ENCODE measurements at places on chromosomes 6 and 20.
A peak's percentile ranks its signal among the peaks of the same experiment; 100 is the strongest.

DNA sequence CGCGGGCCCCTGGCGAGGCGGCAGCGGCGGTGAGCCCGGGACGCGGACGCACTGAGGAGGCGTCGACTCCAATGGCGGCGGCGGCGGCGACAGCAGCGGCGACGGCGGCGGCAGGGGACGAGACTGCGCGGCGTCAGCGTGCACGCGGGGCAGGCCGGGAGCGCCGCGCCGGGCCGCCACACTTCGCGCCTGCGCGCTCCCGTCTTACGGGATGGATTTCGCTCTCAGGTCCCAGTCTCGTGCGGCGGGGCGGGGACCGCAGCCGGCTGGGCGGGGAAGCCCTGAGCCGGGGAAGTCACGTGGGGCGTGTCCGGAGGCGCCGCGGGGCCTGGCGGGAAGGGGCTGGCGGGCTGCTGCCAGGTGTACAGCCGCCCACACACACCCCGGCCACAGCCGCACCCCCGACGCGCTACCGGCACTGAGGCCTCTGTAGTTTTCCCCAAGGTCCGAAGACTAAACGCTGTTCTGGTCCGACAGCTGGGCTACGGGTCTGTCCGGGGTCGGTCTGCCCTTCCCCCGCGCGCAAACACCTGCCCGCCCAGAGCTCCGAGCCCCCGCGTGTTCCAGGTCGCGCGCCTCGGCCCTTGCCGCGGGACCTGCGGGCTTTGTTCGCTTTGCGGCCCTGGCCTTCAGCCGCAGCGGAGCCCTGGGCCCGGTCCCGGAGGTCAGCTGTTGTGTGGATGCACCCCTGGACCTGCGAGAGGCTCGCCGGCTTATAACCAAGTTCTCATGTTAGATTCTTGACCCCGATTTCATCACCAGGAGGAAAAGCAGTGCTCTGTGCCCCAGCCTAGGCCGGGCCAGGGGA lies at the start of gene YTHDF1:
YTHDF1 (minus strand) TSS at position 91 of the 808 bp plus-strand sequence. CDS start 239 bp downstream, outside the sequence.
- ATAC-seq, result peak; percentile 94

DNA sequence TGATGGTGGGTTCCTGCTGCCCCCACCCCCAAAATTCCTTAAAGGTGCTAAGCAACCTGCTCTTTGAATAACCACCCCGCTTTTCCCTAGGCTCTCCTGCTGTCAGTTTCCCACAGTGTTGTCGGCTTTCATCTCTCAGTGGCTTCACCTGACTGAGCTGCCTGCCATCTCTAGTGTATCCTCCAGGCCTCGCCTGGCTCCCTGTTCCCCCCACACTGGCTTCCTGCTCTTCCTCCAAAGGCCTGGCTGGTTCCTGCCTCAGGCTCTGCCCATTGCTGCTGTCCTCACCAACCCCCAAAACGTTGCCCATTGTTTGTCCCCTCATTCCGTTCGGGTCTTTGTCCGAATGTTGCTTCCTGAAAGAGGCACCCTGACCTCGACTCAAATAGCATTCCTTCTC lies 93.8 kb upstream of the POPDC3 start:
- no peak for ATAC-seq

GRCh38 chr6:26594730-26595632 lies 1.8 kb upstream of the ABT1 start:
- ATAC-seq, result no peak

GRCh38 chr6:97461218-97461617 lies 178.2 kb upstream of the MMS22L start:
- peak; percentile 47 for ATAC-seq

DNA sequence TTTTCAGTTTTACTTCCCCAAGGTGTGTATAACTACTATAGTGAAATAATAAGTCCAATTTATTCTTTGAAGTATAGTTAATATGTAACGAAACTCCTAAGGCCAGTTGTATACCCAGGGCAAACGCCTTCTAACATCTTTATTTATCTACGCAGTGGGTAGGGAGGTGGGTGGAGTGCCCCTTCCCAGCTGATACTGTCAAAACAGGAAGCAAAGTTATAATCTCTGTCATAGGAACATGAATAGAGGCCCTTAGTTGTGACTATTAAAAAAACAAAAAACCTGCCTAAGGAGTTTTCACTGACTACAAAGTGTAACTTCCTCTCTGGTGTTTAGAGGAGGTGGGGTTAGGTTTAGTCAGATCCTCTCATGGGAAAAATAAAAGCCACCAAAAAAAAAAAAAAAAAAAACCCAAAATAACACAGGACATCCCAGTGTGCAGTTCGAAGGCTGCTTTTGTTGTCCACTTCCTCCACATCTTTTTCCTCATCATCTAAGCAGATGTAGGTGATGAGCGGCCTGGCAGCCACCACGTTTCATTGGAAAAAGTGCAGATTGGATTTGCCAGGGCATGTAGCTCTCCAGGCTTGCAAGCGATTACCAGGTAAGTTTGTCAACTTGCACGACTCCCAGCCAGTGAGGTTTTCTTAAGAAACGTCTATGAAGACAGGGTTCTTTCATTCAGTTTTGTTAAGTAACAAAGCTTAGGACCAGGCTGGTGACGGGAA lies 58.7 kb downstream of the UTRN start:
- ATAC-seq, result no peak

GRCh38 chr6:167574431-167575151 lies 249.7 kb downstream of the TTLL2 start:
- ATAC-seq, result peak; percentile 75

DNA sequence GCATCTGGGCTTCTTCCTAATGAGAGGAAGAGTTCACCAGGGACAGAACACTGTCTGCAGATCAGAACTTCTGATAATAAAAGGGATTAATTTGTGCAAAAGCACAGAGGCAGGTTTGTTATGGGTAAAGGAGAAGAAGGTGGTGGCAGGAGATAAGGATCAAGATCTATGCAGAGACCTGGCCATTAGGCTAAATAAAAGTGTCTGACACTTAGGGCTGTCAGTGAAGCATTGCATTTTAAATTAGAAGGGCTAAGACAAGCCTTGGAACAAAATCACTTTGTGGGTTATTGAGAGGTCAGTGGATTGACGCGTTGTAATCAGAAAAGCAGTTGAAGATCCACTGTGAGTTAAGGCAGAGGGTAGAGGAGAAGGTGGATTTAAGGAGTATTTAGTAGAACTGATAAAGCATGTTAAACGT lies 76.8 kb downstream of the MAP3K4 start:
- ATAC-seq, result no peak

DNA sequence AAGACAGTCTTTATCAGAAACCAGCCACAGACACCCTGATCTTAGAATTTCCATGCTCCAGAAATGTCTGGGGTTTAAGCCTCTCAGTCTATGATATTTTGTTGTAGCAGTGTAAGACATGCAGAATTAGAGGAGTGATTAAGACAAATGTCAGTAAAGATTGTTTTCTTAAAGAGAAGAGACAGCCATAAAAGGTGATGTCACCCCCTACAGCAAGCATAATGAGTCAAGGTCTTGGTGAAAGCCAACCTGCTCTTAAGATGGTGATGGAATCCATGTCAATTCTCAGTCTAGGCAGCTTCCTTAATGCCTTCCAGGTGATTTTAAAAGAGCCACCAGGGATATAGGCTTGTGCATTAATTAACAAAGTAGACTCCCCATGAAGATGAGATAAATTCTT lies 849.9 kb upstream of the EPHA7 start:
- ATAC-seq, result peak; percentile 20

Measured in motor neuron (in vitro differentiated cells).